ENCODE measurements at places on chromosomes 5 and 9. TPM values are rescaled to one million over a fixed set of nuclear protein-coding genes. Genes with fewer than 3 reads are reported as not detected.
A peak's percentile ranks its signal among the peaks of the same experiment; 100 is the strongest.

DNA sequence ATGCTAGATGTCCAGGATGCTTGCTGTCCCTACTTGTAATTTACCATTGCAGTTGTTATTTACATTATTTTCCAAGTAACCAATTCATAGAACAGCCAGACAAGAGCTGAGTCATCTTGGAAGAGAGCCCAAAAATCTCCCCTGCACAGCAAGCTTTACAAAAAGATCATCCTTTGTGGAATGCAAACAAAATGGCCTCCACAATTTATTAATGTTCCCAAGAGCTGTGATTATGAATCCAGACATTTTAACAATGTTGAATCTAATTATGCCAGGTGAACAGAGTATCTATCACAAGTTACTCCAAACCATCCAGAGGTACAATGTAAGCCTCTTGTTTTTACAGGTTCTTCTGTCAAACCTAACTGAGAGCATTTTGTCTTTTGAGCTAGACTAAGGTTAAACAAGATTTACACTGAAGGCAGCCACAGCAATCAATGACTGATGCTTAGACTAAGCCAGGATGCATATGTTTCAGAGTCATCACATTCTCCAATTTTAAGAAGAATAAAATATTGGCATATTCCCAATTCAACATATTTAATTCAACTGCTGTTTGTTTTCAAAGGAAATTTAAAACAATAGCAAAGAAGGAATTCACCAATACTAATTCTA, 95.3 kb upstream of the SLC12A2 start:
- DNase-seq: no peak

IFNA2 gene
- not detected for total RNA-seq

DNA sequence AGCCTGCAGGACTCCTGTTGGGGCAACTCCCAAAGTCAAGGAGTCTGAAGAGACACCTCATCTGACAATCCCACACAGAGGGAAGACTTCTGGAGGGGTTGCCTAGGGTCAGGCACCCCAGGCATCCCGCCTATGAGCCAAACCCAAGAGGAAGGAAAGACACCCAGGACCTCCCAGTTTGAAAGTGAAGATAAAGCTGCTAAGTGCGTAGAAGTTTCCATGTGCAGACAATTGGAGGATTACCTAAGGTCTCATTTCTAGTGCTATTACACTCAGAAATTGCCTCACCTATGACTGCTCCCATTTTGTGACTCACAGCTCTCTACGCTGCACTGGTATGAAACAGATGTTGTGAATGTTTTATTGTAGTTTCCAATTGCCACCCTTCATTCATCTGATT, 322.9 kb downstream of the SLIT3 start:
- DNase-seq: no peak

MSH3 gene
- 10.1 TPM for total RNA-seq

DNA sequence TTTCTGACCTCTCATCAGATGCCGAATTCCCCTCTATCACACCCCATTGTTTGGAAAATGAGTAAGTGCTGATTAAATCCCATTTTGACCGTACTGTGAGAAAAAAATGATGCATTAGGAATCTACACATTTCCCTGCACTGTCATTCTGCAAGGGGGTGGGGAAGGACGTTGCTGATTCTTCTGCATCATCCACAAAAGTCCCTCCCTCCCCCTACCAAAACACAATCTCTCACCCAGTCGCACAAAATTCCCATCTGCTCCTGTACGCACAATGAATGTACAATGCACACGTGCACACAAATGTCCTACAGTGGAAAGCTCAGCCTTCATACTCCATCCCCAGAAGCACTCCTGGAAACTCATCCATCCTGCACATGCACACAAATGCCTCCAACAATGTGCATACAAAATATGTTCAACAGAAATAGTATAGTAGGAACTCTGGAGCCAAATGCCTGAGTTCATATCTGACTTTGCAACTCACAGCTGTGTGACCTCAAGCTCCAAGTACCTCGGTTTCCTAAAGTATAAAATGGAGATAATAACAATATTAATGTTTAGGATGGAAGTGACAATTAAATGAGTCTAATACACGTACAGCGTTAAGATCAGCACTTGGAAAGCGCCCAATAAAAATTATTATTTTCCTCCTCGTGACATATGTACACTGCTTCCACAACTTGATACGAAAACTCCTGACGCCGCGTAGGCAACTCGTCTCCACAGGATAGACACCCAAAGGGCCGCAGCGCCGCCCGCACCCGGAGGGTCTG, 809 bp downstream of the TNIP1 start:
- DNase-seq: no peak

GRCh38 chr9:136135326-136136126, 16.9 kb upstream of the TMEM250 start:
- peak; percentile 57 for DNase-seq

GRCh38 chr9:127204771-127205470, 59.7 kb upstream of the GARNL3 start:
- DNase-seq: peak; percentile 64

DNA sequence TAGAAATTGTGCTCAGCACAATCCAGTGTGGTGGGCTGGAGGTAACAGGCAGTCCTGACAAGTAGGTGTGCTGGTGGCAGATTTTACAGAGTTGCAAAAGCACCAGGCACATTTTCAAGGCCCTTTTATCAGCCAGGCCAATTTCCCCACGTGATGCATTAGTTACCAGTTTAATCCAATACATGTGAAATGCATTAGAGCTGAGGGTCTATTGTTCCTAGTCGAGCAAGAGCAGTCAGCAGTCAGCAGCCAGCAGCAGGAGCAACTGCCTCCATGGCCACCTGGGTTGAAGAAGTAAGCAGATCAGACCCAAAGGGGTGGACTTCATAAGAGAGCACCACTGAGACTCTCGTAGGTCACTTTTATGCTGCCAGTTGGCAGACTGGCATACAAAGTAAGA, 76.7 kb downstream of the EPB41L4A start:
- DNase-seq: no peak

- no peak for DNase-seq
Observed at GRCh38 chr5:141430332-141431113, at the start of gene PCDHGA12. TSS of gene PCDHGA12 (plus strand) at chr5:141430507. CDS start at chr5:141430760, 253 bp downstream.

- peak; percentile 35 for DNase-seq
Observed at GRCh38 chr5:6772886-6773285, 59.7 kb downstream of the TENT4A start.

- DNase-seq: no peak
Observed at GRCh38 chr5:83281658-83282057, 189.9 kb upstream of the VCAN start.

DNA sequence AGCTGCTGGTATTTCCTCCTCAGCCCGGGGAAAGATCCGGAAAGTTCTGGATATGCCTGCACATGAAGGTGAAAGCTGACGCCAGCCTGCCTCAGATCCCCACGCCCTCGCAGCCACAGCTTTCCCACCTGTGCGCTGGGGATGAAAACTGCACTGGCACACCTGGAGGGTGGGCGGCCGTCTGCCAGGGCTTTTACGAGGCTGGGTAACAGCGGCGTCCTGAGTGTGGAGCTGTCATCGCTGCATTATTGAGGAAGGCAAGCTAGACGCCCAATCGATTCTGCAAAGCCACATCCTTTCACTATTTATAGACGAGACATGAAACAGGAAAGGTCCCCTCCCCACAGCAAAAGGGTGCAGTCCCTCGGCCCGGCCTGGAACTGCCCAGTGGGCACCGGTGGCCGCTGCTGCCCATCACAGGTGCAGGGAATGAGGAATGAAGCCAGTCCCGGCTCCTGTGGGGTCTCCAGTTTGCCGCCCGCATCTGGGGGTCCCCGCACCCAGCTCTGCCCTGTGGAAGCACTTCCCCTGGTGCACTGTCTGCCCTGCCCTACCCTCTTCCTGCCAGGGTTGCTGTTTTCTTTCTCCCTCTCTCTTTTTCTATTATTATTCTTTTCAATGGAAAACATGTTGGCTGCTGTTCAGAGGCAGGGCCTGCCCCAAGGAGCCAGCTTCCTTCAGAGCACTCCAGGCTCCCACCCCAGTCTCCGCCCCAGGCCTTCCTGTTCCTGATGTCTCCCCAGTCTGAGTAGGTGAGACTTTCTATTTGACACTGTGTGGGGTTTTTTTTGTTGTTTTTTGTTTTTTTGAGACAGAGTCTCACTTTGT, 7.0 kb downstream of the NOTCH1 start:
- no peak for DNase-seq

GRCh38 chr5:82910905-82911304, 166.3 kb downstream of the TMEM167A start:
- DNase-seq: no peak

Data from H7 (cell line).